ENCODE measurements at places on chromosomes 3 and 15. TPM values are rescaled to one million over a fixed set of nuclear protein-coding genes. Genes with fewer than 3 reads are reported as not detected.

DNA sequence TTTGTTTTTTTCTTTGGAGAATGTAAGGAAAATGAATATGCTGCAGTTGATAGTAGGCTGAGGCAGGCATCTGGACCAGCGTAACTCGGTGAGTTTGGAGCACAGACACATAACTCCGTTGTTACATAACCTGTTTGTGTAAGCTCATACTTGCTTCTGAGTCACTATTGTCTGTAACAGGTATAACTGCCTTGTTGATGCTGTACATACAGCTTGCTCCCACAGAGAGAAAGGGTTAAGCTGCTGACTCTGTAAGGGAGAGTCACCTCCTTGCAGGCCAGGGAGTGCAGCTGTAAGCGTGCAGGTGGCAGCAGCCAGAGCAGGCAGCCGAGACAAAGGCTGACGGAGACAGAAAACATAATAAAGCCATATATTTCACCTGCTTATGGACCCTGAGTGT lies 20.4 kb downstream of the RETNLB start:
- no peak for DNase-seq

Gene POU1F1
- not detected for total RNA-seq

DNA sequence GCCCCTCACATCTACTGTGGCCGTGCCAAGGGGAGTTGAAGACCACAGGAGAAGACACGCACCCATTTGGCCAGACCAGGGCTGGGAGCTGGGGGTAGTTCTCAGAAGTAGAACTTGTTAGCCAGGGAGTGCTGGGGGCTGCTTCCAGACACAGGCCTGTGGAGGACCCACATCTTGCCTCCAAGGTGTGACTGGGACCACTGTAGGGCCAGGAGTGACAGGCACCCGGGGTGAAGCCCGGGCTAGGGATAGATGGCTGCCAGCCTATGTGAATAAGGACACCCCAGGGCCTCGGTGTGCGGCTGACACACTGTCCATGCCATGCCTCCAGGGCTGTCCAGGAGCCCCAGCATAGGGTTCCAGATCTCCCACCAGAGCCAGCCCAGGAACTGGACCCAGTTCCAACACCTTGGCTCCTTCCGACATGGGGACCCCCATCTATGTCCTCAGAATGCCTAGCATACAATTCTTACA lies 1.8 kb downstream of the ANPEP start:
- DNase-seq, result no peak

DNA sequence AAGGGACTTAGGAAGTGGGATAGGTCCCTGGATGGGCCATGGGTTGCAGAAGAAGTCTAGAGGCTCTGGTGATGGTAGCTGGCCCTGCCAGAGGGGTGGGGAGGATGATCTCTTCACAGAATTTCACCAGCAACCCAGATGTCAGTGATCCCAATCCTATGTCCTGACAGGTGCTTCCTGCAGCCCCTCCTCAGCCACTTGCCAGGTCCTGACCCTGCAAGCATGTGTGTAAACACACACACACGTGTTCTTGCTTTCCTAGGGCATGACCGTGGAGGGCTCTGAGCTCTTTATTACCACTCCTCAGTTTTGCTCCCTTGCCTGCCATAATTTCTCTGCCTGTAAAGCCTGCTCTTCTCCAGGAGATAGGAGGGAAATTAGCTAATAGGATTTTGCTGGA lies 12.5 kb downstream of the TEX264 start:
- DNase-seq, result no peak

- no peak for DNase-seq
These were observed 124.2 kb downstream of the TMCO5A start for GRCh38 chr15:38058596-38059075.

DNA sequence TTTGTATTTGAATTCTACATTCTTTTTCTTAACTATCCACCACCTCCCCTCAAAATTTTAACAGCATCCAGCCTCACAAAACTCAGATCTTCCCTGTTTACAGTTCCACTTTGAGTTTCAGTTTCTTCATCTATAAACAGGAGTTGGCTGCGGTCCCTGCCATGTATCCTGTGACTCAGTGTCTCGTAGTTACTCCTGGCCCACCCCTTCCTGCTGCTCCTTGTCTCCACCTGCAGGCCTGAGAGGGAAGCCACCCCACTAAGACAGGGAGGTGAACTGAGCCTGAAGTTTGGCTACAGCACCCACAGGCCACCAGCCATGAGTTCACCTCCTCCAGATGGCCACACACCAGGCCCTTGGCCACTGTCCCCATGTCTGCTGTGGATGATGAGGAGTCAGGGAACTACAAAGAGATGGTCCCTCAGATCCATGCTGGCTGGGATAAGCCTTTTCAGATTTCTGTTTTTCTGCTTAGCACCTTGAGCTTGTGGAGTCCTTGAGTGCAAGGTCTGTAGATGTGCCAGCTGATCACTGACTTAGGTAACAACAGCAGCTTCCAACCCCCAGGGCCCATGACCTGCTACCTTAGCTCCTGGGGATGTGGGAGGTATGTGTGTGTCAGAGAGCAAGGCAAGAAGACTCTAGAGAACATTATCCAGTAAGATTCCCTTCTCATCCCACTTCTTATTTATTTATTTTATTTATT lies 37.5 kb downstream of the CD86 start:
- peak; percentile 46 for DNase-seq

DNA sequence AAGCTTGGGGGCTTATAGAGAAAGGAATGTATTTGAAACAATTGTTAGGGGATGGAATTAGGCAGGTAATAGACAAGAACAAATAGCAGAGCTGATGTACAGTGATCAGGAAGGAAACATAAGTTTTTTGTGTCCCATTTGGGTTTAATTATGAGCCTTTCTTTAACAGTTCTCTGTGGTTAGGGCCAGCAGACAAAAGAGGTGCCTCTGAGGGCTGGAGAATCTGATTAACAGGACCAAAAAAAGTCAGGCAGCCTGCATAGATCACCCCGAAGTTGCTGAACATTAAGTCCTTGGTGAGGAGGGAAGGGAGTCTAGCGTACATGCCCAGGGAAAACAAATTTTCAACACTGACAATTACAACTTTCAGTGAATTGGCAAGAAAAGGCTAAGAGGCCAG lies 88.6 kb upstream of the SPRED1 start:
- no peak for DNase-seq

Gene NMB
- 3.4 TPM for total RNA-seq

DNA sequence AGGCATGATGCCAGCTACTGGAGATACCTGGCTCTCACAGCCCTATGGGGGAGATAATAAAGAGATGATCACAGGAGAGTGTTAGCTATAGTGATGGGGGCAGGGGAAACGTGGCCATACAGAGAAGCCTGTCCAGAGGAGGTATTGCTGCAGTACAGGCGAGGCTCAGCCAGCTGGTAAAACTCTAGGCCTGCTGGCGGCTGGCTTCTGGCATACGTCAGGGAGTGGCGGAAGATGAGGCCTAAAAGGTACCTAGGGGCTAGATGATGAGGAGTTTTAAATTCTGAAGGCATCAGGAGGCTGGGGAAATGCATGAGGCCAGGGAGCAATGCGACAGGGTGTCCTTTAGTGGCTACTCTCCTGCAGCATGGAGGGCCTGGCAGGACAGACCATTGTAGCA lies 110.7 kb downstream of the EEFSEC start:
- DNase-seq, result no peak

DNA sequence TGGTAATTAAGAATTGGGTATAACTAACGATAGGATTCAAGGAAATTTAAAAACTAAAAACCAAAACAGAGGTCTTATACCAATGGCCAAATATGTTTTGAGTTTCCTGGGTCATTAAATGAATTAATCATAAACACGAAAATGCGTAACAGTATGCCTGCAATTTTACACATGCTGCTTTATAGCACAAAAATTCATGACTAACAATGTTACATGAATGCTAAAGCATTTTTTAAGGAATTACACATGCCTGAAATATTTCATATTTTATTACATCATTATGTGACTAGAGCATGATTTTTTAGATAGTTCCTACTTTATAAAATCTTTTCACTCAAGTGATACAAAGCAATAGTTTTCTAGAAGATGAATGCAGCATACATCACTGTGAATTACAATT lies 74.7 kb downstream of the ZNF148 start:
- no peak for DNase-seq

Gene DHX36
- 52.2 TPM for total RNA-seq

DNA sequence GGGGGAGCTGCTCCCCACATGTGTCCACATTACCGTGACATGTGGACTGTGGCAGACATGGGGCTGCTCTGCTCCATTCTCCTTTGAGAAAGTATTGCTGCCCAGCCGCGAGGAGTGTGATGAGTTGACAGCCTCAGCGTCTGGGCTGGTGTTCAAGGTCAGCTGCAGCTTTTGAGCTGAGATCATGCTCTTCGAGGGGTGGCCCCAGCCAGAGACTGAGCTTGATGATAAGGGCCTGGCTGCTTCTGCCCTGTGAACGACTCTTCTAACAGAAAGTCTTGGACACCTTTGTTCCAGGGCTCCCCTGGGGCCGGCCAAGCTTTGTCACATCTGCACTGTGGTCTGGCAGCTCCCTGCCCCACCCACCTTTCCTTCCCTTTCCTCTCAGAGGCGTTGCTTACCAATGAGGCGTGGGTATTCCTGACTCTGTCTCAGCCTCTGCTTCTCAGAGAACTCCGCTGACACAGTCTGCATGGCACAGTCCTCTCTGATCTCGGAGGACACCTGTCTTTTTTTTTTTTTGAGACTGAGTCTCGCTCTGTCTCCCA lies 86.6 kb downstream of the CHRD start:
- peak; percentile 35 for DNase-seq

- no peak for DNase-seq
These were observed 34.3 kb upstream of the PIK3CA start for GRCh38 chr3:179113903-179114302.

- no peak for DNase-seq
These were observed 327.3 kb upstream of the NR2F2 start for GRCh38 chr15:96002890-96003859.

DNA sequence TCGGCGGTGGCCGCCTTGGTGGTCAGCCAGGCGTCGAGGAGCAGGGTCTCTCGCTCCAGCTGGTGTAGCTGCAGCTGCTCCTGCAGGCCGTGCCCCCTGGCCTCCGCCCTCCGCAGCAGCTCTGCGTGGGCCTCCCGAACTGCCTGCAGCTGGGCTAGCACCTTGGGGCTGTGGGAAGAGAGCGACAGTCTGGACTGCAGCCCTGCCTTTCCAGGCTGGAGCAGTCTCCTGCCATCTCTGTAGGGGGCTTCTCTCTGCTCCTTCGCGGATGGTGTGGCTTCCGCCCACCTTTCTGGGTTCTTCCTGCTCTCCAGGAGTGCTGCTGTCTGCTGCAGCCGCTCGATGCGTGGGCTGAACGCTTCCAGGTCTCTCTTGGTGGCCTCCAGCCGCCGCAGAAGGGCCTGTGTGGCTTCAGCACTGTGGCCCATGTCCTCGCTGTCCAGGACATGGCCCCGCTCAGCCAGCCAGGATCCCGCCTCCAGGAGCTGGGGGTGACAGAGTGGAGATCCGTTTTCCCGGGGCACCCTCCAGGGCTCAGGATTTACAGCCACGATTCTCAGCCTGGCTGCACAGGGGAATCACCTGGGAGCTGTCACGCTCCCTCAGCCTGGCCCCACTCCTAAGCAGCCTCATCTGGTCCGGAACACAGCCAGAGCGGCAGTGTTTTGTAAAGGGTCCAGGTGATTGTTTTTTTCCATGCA lies 16.8 kb downstream of the PLA2G4B start:
- DNase-seq, result no peak

- DNase-seq, result peak; percentile 49
These were observed 3.9 kb downstream of the CYP1A2 start for GRCh38 chr15:74752531-74752930.

Gene DAZL
- total RNA-seq, result not detected

GRCh38 chr15:39580485-39581241 lies at the start of gene THBS1:
Gene THBS1, plus strand, starts transcription at chr15:39581079. Its CDS starts 779 bp downstream, at chr15:39581858.
- peak; percentile 97 for DNase-seq

GRCh38 chr15:45200001-45200798 lies 12.4 kb upstream of the SHF start:
- DNase-seq, result peak; percentile 96

Gene PLAAT1
- total RNA-seq, result 9.4 TPM

GRCh38 chr3:96756516-96756915 lies 57.9 kb upstream of the EPHA6 start:
- DNase-seq, result no peak

- DNase-seq, result no peak
These were observed 449.5 kb upstream of the TBL1XR1 start for GRCh38 chr3:177646749-177647148.

DNA sequence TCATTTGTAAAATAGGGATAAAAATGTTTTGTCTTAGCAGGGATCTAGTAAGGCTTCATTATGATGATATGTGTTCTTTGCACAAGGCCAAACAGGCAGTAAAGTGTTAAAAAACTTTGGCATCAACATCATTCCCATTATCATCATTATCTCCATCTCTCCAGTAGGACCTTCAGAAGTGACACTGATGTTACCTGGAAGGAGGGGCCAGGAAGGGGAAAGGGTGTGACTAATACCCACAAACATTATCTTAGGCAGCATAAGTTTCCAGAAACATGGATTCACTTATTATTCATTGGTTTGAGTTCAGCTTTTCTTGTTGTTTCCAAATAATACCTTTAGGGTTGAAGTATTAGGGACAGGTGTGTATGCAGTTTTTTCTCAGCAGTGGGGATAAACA lies 399.6 kb downstream of the PTPRG start:
- DNase-seq, result no peak

DNA sequence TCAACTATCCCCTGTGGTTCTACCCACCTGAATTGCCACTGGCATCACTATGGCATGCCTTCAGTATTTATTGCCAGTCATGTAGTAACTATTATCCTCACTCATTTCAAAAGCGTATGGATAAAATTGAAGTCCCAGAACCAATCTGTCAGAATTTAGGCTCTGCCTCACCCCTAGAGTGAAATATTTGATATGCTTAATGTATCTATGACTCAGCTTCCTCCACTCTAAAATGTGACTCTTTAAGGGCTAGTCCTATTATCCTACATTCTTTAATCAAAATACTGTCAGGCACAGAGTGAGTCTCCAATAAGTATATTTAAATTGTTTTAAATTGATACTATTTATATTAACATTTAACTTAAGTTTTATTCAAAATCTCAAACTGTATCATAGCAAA lies 27.6 kb downstream of the ARPP21 start:
- no peak for DNase-seq

- DNase-seq, result peak; percentile 54
These were observed 31.8 kb downstream of the FSTL1 start for GRCh38 chr3:120418866-120419490.

Gene MKRN3
- total RNA-seq, result 15.0 TPM

- DNase-seq, result no peak
These were observed 32.3 kb downstream of the PSTPIP1 start for GRCh38 chr15:77027111-77027696.

- DNase-seq, result peak; percentile 57
These were observed 11.0 kb downstream of the FBLN2 start for GRCh38 chr3:13559764-13560525.

- no peak for DNase-seq
These were observed 38.4 kb downstream of the NDUFB4 start for GRCh38 chr3:120634539-120634938.

Gene SLC22A14
- total RNA-seq, result 0.39 TPM

DNA sequence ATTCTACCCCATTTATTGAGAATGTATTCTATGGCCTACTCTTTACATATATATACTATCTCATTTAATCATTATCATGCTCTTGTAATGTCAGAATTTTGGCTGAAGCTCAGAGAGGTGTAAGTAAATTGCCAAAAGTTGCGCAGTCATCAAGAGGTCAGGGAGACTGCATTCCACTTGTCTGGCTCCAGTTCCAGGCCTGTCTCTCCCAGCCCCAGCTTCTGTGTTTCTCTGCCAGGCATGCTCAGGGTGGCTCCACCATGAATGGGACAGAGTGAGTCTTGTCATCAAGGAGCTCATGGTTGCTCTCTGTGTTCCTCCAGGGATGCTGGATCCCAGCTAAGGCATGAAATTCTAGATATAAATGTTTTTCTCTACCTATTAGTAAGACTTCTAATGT lies 635.1 kb upstream of the MDFIC2 start:
- no peak for DNase-seq

- peak; percentile 59 for DNase-seq
These were observed 605.0 kb upstream of the TBL1XR1 start for GRCh38 chr3:177802151-177802900.

Measured in Daoy (cell line).